Thymus (tissue), 14 donors: ENCODE measurements at places on chromosomes 12 and 14. TPM values are rescaled to one million over a fixed set of nuclear protein-coding genes. Genes with fewer than 3 reads are reported as not detected.

Gene FGF23
- total RNA-seq = 0.05 TPM

DNA sequence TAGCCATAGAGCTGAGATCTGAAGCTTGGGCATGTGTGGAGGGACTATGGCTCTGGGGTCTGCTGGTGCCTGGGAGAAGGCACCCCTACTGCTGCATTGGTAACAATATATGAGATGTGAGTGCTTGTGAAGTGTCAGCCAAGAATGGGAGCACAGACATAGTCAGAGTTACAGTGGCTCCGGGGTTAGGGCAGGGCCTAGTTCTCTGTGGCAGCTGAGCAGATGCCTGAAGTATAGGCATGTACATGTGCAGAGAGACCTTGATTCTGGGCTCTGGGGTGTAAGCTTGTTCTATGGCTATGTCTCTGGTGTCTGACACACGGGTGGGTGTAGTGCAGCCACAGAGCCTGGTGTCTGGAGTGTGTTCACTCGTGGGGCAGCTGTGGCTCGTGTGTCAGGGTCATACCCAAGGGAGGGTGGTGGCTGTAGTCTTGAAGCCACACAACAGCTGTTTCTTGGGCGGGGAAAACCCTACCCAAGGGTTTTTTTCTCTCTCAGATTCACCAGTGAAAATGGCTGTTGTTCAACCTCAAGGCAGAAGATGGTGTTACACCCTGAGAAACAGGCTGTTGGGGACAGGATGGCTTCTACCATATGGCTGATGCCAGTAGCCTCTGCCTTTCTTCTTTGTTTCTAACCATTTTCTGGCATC, 11.9 kb upstream of the TCL1A start:
- no peak for DNase-seq

Gene DHRS2
- total RNA-seq = 0.28 TPM

GRCh38 chr12:104291867-104292524, 11.5 kb upstream of the EID3 start:
- DNase-seq = no peak

DNA sequence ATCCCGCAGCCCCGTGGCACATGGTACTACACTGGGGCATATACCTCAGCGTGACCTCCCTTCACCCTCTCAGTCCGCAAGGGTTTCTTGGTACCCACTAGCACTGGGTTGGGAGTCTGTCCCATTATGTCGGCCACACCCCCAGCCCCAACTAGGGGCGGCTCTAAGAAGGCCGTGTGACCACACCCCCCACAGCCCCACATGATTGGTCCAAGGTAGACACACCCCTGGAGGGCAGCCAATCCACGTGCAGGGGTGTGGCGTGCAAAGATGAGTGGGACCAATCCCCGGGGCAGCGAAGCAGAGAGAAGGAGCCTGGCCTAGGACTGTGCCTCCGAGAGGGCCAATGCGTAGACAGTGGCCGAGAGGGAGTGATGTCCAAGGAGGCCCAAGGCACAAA, 34.6 kb upstream of the BEGAIN start:
- no peak for DNase-seq

Gene YY1
- 66.7 TPM for total RNA-seq

- no peak for DNase-seq
These were observed 48.9 kb downstream of the SERPINA10 start for GRCh38 chr14:94244182-94244581.

- DNase-seq = no peak
These were observed 15.5 kb downstream of the MMAB start for GRCh38 chr12:109557805-109558204.

Gene CIROP
- 0.05 TPM for total RNA-seq

- DNase-seq = no peak
These were observed 78.3 kb upstream of the SLC16A7 start for GRCh38 chr12:59517522-59517921.

DNA sequence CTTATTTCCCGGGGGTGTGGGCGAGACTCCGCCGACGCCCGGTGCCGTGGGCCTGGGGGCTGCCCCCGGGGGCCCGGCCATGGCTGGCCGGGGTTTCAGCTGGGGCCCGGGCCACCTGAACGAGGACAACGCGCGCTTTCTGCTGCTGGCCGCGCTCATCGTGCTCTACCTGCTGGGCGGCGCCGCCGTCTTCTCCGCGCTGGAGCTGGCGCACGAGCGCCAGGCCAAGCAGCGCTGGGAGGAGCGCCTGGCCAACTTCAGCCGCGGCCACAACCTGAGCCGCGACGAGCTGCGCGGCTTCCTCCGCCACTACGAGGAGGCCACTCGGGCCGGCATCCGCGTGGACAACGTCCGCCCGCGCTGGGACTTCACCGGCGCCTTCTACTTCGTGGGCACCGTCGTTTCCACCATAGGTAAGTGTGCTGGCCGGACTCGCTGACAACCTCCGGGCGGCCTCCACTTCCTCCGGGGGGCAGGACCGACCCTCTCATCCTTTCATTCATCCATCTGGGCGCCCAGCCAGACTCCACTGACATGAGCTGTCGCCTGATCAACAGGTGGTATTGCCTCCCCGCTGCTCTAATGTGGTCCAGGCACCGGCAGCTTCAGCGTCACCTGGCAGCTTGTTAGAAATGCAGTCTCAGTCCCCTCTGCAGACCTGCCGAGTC, 467 bp downstream of the KCNK13 start:
- no peak for DNase-seq

Gene OVCH1
- total RNA-seq = 0.19 TPM

GRCh38 chr14:63543826-63544406, 739 bp upstream of the PPP2R5E start:
- DNase-seq = no peak

GRCh38 chr12:1885082-1885596, 33.3 kb downstream of the CACNA2D4 start:
- DNase-seq = no peak
